Uterus (tissue), 4 donors: ENCODE measurements at places on chromosomes 1 and 21. TPM values are rescaled to one million over a fixed set of nuclear protein-coding genes. Genes with fewer than 3 reads are reported as not detected.

GRCh38 chr1:6419397-6419803, 319 bp downstream of the HES2 start:
- no peak overlapping the region for H3K27ac ChIP-seq
- H3K36me3 ChIP-seq, result no peaks in the 10 kb centered on the region
- H3K4me3 ChIP-seq, result no peak overlapping the region
- peaks cover 41% of the 10 kb centered on the region for H3K27me3 ChIP-seq

DNA sequence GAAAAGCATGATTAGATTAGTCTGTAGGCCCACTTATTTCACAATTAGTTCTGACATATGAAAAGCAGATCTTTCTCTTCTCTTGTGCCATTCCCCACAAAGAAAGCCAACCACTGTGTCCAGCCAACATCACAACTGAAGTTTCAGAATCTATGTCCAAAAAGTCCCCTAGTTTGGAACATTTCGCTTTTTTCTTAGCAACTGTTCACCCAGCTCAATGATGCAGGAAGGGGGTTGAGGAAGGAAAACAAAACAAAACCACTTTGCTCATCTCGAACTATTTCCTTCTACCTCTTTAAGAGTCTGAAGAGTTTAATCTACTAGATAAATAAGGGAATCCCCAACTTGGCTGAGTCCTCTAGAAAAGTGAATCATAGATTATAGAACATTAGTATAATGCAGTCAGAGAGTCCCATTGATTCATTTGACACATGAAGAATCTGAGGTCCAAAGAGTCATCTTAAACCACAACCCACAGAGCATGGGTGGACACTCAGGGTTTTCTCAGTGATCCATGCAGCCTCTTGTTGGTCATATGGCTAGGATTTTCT, 159.3 kb upstream of the SGIP1 start:
- H3K27ac ChIP-seq, result no peak overlapping the region
- H3K4me3 ChIP-seq, result no peak overlapping the region
- no peaks in the 10 kb centered on the region for H3K36me3 ChIP-seq
- no peaks in the 10 kb centered on the region for H3K4me1 ChIP-seq
- H3K27me3 ChIP-seq, result no peaks in the 10 kb centered on the region

DNA sequence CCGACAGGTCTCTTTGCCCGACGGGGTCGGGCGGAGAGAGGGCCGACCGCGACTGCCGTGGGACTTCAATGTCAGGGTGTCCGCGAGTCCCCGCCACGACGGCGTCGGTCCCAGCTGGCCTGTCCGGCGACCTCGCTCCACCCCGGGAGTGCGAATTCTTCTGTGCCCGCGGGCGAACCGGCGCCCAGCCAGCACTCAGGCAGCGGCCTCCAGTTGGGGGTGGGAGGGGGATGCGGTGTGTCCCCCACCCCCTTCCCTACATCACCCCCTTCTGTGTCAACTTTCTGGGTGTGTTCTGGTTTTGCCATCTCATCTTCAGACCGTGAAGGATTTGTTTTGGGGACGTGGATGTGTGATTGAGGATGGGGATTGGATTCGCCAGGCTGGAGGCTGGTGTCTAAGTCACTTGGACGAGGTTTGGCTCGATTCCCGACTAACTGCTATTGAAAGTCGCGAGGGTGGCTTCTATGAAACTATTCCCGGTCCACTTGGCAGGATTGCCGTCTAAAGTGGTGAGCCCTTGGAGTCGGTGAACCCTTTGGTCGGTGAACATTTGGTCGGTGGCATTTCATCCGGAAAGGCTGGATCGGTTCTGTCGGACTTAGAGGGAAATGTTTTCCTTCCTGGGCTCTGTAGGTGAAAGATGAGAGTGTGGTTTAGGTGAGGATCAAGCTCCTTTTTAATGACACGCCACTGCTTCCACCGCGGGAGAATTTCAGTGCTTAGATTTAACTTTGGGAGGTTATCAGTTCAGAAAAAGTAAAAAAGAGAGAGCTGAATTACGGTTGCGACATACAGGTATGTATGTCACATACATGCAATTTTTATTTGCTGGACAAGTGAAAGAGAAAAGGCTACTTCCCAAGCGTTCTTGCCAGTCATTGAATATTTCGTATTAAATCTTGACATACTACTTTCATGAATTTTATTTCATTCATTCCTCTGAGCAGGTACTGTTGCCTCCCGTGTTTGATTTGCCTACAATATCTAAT, 771 bp downstream of the ABCD3 start:
- peaks cover 3% of the 10 kb centered on the region for H3K4me1 ChIP-seq
- H3K27me3 ChIP-seq, result no peaks in the 10 kb centered on the region
- peak; percentile 51 for DNase-seq
- H3K36me3 ChIP-seq, result no peaks in the 10 kb centered on the region

DNA sequence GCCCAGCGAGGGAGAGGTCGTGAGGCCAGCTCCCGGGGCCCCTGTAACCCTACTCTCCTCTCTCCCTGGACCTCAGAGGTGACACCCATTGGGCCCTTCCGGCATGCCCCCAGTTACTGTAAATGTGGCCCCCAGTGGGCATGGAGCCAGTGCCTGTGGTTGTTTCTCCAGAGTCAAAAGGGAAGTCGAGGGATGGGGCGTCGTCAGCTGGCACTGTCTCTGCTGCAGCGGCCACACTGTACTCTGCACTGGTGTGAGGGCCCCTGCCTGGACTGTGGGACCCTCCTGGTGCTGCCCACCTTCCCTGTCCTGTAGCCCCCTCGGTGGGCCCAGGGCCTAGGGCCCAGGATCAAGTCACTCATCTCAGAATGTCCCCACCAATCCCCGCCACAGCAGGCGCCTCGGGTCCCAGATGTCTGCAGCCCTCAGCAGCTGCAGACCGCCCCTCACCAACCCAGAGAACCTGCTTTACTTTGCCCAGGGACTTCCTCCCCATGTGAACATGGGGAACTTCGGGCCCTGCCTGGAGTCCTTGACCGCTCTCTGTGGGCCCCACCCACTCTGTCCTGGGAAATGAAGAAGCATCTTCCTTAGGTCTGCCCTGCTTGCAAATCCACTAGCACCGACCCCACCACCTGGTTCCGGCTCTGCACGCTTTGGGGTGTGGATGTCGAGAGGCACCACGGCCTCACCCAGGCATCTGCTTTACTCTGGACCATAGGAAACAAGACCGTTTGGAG, 23.7 kb upstream of the TNFRSF1B start:
- no peak overlapping the region for H3K4me3 ChIP-seq
- no peaks in the 10 kb centered on the region for H3K27me3 ChIP-seq
- H3K4me1 ChIP-seq, result no peaks in the 10 kb centered on the region
- H3K27ac ChIP-seq, result peak overlapping the region; percentile 51

NSL1 gene
- 73.8 TPM for total RNA-seq

CIART gene
- 30.3 TPM for total RNA-seq

IFNAR1 gene
- total RNA-seq, result 48.5 TPM
